ENCODE measurements at places on chromosomes 13 and 19. TPM values are rescaled to one million over a fixed set of nuclear protein-coding genes. Genes with fewer than 3 reads are reported as not detected.

DNA sequence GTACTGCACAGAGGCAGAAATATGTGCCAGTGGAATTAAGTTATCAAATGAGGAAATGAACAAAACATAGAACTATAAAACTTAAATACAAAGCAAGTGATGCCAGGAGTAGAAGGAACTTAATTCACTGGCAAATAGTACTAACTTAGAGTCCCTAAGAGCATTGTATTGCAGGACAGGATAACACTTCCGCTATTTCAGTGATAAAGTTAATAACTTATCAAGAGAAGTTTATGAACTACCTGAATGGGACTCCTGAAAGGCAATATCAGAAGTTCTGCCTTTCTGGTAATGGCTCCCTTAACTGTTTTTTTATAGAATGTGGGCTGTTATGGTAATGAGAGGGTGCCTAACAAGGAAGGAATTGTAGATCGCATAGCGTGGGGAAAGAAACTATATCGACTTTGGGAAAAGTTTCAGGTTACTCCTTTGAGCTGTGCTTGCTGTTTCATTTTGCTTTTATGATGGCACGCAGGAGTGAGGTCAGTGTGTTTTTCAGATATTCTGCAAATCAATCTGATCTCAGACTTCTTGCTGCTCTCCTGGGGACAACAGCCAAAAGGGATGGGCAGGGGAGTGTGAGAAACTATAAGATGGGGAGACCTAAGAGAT is 95.3 kb upstream of the MLNR start:
- DNase-seq = no peak

Gene IGFL2
- total RNA-seq = not detected

- no peak for DNase-seq
These were observed 29.3 kb upstream of the ATP1A3 start for GRCh38 chr19:42023121-42023942.

GRCh38 chr19:13102666-13103580 is at the start of gene LYL1:
Gene LYL1 (minus strand): TSS chr19:13102858. CDS start chr19:13101171, 1,687 bp downstream.
- DNase-seq = peak; percentile 63

- DNase-seq = no peak
These were observed 16.8 kb upstream of the SLC46A3 start for GRCh38 chr13:28735481-28736029.

GRCh38 chr13:43838909-43839308 is 40.6 kb downstream of the CCDC122 start:
- no peak for DNase-seq

GRCh38 chr19:12912571-12912970 is 6.5 kb downstream of the SYCE2 start:
- DNase-seq = no peak

Measured in activated naive CD8-positive, alpha-beta T cell treated with anti-CD3 and anti-CD28 coated beads, Interleukin-2, amount 10 ng/mL, durations not matched to agents 7 days and 5 days (primary cell).